ENCODE measurements at places on chromosomes 12 and 14.

DNA sequence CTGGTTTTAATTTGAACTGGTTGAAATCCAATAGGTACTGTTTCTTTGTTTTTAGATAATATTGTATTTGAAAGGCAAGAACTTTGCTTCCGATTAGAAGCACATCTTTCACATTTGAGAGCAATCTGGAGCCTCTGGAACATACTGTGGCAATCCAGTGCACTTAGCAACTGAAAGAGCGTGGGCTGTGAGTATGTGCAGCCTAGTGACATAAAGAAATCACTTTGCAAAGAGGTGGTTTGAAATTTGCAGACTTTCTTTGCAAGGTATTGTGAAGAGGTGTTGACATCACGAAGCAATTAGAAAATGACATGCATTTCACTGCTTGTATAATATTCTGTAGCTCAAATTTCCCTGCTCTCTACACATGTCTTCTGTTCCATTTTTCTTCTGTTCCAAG lies 23.5 kb upstream of the CFAP54 start:
- DNase-seq = no peak

DNA sequence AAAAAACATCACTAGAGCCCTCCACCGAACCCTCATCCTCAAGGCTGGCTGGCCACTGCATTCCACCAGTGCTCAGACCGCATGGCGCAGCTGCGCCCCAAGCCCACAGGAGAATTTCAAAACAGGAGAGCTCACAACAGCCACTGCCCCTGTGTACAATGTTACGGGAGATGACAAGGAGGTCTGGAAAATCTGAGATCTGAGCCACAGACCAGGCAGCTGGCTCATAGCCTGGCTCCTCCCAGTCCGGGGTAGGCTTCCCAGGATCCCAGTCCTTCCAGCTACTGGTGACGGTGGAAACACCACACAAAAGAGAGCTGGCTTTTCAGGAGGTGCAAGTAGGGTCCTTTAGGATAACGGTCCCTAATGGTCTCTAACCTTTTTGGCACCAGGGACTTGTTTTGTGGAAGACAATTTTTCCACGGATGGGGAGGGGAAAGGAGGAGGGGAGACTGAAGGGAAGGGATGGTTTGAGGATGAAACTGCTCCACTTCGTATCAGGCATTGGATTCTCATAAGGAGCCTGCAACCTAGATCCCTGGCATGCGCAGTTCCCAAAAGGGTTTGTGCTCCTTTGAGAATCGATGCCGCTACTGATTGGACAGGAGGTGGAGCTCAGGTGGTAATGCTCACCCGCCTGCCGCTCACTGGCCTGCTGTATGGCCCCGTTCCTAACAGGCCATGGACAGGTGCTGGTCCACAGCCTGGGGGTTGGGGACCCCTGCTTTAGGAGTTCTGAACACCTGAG lies 23.0 kb upstream of the NRDE2 start:
- DNase-seq = no peak

GRCh38 chr12:20350026-20350425 lies 18.3 kb upstream of the PDE3A start:
- DNase-seq = no peak

- no peak for DNase-seq
Measured at GRCh38 chr12:120822832-120823503, 81.2 kb downstream of the SPPL3 start.

DNA sequence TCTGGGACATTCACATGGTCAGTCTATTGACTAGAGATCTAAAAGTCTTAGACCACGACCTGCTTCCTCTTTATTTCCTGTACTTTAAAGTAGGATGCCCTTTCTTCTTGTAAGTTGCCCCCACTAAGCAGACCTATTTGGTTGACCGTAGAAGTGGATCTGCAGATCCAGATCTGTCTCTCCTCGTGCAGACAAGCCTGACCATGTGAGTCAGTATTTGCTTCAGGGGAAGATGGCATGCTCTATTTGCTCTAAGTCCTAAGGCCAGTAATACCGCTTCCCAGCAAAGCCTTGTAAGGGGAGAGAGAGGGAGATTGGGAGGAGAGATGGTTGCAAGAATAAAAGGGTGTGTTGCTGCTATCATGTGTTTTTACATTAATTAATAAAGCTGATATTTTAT lies 46.8 kb downstream of the KCNC2 start:
- no peak for DNase-seq

GRCh38 chr12:52242442-52243258 lies 9.6 kb downstream of the KRT7 start:
- no peak for DNase-seq

- DNase-seq = no peak
Measured at GRCh38 chr12:83145325-83145840, 458.7 kb downstream of the TMTC2 start.

GRCh38 chr14:78627114-78627513 lies 456.9 kb downstream of the NRXN3 start:
- no peak for DNase-seq

DNA sequence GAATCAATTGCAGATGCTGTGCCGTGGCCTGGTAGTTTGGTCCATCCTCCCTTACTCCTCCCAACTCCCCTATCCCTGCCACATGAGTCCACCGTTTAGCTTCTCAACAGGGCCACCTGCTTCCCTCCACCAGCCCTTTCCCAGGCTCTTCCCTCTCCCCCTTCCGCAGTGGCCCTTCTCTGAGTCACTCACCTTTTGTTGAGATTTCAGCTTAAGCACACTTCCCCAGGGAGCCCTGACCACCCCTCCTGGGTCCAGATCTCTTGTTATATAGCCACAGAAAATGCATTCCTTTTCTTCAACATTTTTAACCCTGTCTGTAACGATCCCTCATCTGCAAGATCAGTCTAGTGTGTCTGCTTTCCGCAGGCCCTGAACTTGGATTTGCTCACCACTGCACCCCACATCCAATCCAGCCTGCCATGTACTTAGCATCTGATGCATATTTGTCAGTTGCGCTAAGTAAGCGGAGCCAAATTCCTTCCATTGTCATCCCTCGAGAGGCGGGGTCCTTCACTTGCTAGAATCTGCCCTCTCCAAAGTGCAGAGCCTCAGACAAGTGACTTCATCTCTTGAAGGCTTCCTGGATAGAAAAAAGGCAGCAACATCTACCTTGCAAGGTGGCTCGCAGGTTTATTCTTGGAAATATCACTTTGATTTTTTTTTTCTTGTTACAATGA lies 41.1 kb downstream of the TMEM63C start:
- no peak for DNase-seq
